H9 (cell line): ENCODE measurements at places on chromosomes 4 and X. TPM values are rescaled to one million over a fixed set of nuclear protein-coding genes. Genes with fewer than 3 reads are reported as not detected.
A peak's percentile ranks its signal among the peaks of the same experiment; 100 is the strongest.

GRCh38 chrX:154437971-154438893 lies 1.3 kb downstream of the GDI1 start:
- no peak for DNase-seq

GRCh38 chrX:23317799-23318724 lies 16.6 kb upstream of the PTCHD1 start:
- peak; percentile 80 for DNase-seq

GRCh38 chrX:153727123-153727931 lies 2.7 kb downstream of the ABCD1 start:
- no peak for DNase-seq

DNA sequence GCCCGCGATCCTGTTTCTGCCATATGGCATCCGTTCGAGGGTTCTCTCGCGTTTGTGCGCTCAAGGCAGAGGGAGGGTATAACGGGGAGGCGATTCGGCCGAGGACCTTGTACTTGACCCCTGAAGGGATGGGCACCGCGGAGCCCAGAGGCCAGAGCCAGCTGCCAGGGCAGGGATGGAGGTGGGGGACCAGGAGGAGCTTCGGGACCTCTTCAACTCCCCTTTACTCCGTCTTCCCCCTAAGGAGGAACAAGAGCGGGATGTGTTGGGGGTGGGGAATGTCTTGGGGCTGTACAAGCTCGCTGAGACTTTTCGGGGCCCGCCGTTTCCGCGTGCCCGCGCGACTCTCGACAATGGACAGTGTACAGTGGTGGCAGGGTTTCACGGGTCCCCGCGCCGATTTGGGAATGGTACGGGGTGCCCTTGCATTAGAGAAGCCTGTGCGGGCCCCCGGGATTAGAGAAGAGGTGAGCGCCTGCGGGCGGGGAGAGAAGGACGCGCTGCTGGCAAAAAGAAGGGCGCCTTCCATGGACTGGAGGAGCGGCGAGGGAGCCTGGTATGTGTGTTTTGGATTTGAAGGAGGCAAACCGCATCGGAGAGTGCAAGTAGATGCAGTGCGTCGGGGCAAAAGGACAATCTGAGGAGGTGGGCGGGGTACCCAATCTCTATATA lies 760 bp downstream of the UGT8 start:
- peak; percentile 60 for DNase-seq

GRCh38 chr4:138910195-138910913 lies 105.2 kb upstream of the NOCT start:
- no peak for DNase-seq

DNA sequence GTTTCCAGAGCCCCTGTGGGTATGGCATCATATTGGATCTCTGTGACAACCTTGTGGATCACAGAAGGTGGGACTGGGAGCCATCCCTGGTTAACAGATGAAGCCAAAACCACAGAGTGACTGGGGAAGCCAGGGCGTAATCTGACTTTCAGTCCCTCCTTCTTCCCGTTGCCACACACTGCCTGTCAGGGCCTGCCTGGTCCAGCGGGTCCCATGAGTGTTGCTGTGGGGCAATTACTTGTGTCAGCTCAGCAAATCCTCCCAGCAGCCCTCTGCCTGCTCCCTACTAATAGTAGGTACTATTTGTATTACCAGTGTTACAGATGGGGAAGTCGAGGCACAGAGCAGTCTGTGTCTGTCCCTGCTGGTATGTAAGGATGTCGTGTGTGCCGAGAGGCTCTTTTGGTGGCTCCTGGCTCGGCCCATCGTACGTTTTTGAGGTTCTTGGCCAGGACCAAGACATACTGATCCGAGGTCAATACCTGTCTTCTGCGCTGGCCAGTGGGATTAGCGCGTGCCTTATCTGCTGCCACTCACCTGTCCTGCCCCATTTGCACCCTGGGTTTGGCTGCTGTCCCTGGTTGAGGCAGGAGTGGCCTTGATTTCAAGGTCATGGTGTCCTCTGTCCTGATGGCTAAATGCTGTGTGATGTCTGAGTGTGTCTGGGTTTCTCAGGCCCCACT lies 5.7 kb downstream of the NSG1 start:
- DNase-seq: no peak

DNA sequence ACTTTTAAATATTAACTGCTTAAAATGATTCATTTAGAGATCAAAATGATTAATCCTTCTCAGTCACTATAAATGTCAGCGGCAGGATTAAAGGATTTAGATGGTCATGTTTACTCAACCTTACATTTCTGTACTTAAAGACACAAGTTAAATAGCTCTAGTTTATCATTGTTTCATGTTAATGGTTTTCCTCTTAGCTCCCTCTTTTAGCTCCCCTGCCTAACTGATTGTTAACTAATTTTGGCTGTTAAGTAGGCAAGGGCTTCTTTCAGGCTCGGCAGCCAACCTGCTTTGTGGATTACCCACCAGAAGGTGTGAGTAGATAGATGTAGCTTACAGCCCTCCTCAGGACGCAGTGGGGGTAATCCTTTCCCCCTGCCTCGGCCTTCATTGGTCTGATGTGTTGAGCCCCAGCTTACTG lies 96.0 kb downstream of the TENM3 start:
- peak; percentile 48 for DNase-seq

DNA sequence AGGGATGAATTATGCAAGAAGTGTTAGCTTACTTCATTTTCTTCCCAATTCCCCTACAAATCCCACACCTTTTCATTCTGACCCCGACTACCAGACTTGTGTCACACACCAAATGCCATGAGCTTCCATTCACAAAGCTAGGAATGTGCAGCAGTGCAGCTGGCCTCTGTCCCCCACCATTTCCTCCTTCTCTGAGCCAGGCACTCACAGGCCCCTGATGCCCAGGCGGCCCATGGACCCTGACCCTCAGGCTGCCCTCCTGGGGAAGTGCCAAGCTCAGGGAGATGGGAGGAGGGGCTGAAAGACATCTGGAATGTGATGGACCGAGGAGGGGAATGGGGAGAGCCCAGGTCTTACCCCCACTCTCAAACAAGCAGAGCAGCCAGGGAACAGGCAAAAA lies 67.0 kb upstream of the BCOR start:
- no peak for DNase-seq

GRCh38 chrX:134013092-134013497 lies 27.7 kb upstream of the GPC3 start:
- no peak for DNase-seq

DNA sequence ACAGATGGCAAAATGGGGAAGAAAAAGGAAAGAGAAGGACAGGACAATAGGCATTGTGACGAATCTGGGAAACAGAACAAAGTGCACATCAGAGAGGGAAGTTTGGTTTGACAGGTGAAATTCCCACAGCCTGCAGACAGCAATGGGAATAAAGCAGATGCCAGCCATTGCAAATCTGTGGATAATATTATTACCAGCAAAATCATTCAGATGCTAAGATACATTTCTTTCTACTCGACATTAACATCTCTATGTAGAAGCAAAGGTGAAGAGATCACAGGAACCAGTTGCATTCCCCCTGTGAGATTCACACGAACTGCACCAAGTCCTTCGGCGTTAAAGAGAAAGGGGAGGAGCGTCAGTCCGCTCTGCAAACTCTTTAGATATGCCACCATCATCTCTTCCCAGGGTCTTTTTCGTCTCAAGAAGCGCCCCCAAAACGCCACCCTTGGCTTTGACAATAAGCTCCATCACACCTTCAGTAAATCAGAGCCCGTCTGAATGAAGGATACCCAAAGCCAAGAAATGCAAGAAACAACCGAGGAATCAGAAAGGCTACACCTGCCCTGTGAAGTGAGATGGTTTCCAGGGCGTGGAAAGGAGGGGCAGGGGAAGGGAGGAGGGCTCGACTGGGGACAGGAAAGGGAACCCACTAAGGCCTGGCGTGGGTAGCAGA lies 1.9 kb downstream of the NEUROG2 start:
- DNase-seq: peak; percentile 56

DNA sequence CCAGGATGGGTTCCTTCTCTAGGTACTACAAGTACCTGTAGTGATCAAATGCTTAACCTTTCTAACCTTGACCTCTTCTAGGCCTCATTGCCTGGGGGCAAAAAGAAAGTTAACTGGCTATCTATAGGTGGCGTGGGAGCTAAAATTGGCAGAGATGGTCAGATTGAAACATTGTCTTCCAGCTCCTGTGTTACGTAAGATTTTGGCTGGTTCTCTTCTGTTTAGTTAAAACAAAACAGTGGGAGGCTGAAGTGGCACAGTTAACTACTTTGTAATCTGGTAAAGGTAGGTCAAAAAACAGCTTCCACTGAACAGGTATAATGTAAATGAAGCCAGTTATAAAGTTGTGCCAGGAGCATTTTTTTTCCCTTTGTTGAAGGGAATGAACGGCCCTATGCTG lies 115.2 kb downstream of the MBNL3 start:
- DNase-seq: no peak

GRCh38 chr4:103634236-103634635 lies 85.5 kb downstream of the TACR3 start:
- DNase-seq: no peak

DNA sequence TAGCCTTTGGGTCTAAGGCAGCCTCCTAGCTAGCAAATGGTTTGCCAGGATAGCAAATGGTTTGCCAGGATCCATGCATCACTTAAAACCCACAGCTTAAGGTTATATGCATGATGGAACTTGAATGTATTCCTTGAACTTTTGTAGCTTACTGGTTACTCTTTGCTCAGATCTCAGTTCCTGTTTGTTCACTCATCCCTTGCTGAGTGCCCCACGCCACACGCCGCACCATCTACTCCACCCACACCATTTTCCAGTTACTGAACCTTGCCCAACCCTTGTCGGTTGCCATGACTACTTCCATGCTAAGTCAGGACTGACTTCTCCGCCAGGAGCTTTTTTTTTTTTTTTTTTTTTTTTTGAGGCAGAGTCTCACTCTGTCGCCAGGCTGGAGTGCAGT lies 29.5 kb upstream of the XIAP start:
- DNase-seq: no peak

Gene PLAC8
- 0.90 and 1.6 TPM in 2 replicates for total RNA-seq

Gene SLC7A11
- 19.3 and 19.8 TPM in 2 replicates for total RNA-seq

Gene XKRX
- 0.44 and 0.77 TPM in 2 replicates for total RNA-seq

Gene TBC1D8B
- total RNA-seq: 2.6 TPM in 2 replicates

Gene VEGFD
- total RNA-seq: 0.11 TPM in 1 of 2 replicates, not detected in the other

Gene GAR1
- total RNA-seq: 42.7 and 45.3 TPM in 2 replicates

Gene F8A2
- total RNA-seq: not detected in 2 replicates
